ENCODE measurements at places on chromosomes 12 and 14.

DNA sequence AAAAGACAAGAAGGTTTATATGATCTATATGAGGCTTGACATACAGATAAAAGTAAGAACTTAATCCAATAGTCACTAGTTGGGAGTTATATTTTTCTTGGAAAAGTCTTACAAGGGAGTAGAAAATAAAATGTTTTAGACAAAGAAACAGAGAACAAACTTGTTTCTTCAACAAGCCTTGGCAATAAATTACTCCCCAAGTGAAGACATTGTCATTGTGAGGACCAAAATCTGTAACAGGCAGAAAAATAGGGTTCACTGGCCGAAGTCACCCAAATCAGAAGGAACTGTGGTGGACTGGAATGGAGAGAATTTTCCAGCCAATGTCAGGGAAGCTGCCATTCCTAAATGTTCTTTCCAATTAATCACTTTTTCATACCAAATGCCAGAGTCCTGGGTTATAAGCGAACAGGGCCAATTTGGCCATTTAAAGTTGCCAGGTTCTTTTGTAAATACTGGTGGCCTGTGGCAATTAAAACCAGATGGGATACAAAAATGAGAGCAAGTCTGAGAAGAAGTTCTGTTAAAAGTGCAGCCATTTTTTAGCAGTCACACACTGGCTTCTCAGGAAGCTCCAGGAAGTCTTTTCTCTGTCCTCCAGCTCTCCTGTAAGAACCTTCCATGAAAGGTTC, 117.3 kb upstream of the OVCH1 start:
- DNase-seq = no peak

DNA sequence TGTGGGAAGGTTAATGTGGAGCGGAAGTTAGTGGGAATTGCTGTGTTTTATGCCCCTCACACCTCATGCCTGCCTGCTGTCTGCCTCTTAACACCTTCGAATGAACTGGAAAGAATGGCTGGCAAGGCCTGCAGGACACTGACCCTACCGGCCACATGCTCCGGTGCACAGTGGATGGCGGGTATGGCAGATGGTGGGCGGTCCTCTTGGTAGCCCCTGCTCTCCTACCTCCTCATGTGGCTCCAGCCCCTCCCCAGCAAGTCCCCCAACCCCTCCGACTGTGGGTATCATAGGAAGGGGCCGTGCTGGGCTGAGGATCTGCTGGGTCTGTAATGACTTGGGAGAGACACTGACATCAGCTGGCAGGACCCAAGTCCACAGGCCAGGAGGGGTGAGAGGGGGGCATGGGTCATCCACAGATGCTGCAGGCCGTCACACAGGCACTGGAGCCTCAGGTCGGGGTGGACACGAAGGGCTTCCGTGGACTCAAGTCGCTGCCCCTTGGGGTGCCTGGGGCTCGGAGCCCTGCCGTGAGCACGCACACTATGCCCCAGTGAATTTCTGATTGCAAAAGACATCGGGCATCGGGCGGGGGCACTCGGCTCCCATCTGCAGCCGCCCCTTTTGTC, 77.4 kb downstream of the KIF26A start:
- no peak for DNase-seq

DNA sequence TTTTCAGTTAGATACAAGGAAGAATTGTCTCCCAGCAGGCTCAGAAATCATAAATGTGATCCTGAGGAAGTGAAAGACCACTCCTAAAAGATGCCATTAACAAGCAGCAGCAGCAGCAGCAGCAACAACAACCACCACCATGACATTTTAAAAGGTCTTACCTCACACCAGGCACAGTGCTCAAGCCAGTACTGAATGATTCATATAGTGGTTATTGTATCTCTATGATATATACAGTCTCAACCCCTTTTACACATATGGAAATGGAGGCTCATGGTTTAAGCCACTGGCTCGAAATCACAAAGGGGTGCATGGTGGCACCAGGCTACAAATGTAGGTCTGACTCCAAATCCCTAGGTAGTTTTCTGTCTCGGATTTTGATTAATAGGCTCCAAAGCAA, 126.9 kb downstream of the KTN1 start:
- no peak for DNase-seq

DNA sequence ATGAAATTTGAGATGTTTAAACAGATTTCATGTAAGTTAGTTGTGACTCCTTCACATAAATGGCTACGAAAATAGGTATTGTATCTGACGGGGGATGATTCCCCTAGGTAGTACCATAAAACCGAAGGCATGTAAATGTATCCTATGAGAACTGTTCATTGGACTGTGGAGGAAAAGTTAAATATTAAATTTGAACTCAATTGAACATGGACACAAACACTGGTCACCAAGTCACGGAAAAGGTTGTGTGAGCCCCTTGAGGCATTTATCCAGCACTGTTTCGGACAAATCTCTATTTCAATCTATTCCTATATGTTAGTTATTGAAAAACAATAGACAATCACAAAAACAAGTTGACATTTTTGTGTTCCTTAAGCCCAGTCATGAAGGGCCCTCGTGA, 1014.3 kb upstream of the NOVA1 start:
- no peak for DNase-seq

- DNase-seq = no peak
These were observed 19.6 kb downstream of the PROX2 start for GRCh38 chr14:74856366-74856765.

GRCh38 chr12:89379839-89380467, 27.7 kb upstream of the DUSP6 start:
- no peak for DNase-seq

DNA sequence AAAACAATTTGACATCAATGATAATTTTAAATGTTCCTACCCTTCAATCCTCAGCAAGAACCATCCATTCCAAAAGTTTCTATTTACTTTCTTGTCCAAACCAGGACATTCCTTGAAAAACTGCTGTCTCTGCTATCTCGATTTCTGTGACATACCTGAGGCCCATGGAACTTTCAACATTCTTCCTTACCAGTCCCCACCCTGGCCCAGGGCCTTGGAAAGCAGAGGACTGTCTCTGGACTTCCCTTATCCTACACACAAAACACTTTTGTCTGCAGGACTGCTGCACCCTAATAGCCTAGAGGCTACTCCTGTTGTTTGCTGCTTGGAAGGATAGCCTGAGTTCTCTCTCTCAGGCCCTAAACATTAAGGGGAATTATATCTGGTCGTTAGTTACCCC, 151.8 kb upstream of the DHRS4 start:
- no peak for DNase-seq

DNA sequence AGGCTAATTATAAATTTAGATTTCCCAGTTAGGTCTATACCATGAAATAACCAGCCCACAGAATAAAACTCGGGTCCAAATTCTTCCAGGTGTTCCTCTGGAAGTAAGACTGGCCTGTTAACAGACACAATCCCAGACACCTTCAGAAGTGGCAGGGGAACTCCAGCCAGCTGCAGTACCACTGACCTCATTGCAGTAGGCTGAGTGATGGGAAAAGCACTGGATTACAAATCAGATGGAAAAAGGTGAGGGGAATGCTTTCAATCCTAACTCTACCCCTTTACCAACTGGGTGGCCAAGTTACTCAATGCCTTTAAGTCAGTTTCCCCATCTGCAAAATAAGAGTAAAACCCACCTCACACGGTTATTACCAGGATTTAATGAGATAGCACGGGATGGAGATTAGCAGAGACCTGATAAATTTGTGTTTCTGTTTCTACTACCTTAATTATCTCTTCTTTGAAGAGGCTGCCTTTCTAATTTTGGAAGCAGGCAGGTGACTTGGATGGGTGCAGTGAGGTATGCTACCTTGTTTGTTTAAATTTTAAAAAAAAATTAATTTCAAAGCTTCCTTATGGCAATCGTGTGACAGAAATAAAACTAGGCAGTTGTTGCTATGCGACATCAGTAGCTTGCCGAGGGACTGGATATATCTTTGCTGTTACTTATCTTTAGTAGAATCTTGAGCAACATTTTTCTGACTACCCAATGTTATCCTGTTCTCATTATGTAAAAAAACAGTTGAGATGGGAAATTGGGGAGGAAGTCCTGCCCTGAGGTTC, 167.3 kb upstream of the GRIN2B start:
- no peak for DNase-seq

GRCh38 chr12:83199069-83199468, 512.4 kb downstream of the TMTC2 start:
- DNase-seq = no peak

- DNase-seq = no peak
These were observed 724 bp upstream of the CS start for GRCh38 chr12:56300644-56301464.
